Stimulated activated CD4-positive, alpha-beta T cell treated with anti-CD3 and anti-CD28 coated beads, Interleukin-1b, Interleukin-23, amount 100 ng/mL, for 24 hours (primary cell): ENCODE measurements at places on chromosomes 16 and 17.

DNA sequence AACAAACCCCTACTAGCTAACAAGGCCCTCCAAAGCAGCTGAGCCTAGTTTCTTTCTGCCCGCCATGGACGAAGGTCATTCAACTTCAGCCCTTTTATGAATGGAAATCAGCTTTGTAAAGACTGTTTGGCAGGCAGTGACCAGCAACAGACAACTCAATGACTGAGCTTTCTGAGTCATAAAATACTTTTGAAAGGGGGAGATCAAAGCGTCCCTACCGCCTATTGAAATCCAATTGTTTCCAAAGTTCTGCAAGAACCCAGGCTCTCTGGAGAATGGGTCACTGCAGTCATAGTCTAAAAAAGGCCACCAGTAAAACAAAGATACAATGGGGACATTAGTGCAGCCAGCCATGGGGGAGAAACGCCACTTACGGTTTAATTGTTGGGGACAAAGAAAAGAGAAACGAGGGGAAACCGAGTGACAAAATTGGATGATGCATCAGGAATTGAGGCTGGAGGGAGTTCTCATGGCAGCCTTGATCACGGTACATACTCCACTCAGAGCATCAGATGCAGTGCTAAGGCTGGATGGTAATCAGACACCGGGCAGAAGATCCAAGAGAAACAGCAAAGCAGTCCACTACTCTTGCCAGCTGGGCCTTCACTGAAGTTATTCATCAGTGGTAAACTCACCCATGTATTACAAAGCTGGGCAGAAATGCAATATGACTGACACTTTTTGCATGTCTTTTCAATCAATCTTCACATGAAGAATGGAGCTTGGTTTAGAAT, 9.8 kb downstream of the ADAMTS18 start:
- DNase-seq, result no peak

DNA sequence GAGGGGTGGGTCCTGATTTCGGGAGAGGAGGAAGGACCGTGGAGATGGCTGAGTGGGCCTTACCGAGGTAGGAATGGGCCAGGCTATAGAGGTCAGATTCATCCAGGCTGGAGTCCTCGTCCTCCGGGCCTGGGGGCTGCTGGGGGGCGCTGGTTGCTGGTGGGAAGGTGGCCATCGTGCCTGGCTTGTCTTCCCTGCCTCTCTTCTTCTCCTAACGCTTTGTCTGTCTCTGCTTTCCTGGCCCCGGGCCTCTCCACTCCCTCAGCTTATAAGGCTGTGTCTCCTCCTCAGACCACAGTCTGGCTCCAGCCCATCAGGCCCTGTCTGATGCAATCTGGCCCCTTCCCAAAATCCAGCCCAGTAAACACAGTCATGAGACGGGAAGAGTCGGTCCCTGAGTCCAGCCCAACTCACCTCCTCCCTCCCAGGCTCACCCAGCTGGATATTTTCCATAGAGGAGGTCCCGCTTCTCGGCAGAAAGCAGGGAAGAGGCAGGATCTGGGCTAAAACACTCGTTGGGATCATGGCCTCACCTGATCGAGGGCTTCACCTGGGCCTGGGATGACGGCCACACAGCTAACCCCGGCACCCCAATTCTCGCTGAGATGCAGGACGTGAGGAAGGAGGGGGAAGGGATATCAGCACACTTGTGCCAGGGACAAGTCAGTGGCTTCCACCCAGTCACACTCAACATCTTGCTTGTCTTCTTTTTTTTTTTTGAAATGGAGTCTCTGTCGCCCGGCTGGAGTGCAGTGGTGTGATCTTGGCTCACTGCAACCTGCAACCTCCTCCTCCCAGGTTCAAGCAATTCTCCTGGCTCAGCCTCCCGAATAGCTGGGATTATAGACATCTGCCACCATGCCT, at the start of gene NUPR1:
TSS of gene NUPR1 (minus strand) at position 242 of the 864 bp plus-strand sequence. CDS start at position 175, 67 bp downstream.
- no peak for DNase-seq

DNA sequence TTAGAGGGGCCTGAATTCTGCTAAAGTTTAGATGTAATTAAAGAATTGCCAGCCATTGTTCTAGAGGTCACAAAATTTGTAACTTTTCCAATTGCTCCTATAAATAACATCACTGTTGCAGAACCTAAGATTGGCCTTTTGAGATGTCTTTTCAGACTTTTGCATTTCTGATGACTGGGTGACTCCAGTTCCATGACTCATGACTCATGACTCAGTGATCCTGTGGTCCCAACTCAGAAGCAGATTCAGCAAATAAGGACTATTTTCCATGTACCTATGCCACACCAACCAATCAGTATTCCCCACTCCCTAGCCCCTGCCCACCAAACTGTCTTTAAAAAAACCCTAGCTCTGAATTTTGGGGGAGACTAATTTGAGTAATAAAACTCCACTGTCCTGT, 740.9 kb downstream of the CDH8 start:
- DNase-seq, result no peak

DNA sequence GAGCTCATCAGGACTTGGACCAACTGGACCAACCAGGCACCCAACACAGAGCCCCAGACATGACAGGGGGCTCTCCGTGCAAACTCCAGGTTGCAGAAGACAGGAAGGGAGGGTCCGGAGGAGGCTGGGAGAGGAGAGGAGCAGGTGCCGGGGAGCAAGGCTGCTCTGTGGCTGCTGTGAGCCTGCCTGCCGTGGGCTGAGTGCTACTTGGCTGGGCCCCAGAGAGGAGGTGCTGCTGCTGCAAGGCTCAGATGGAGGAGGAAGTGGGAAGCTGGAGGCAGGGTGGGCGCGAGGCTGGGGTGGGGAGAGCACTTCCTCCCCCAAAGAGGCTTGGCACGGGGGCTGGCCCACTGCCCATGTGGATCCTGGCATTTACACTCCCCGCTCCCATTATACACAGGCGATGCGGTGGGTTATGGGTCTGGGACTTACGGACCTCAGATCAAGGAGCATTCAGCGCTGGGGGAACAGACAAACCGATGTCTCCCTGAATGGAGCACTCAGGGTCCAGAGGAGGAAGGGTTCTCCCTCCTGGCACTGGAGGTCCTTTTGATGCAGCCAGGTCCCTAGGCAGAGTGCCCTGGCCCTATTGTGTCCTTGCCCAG, 15.9 kb downstream of the EPOP start:
- no peak for DNase-seq
